Activated B cell treated with CpG ODN at 0.5 μM for 24 hours (primary cell): ENCODE measurements at places on chromosomes 16 and 17.
A peak's percentile ranks its signal among the peaks of the same experiment; 100 is the strongest.

GRCh38 chr17:51427323-51427811 lies 167.0 kb downstream of the UTP18 start:
- no peak for DNase-seq

DNA sequence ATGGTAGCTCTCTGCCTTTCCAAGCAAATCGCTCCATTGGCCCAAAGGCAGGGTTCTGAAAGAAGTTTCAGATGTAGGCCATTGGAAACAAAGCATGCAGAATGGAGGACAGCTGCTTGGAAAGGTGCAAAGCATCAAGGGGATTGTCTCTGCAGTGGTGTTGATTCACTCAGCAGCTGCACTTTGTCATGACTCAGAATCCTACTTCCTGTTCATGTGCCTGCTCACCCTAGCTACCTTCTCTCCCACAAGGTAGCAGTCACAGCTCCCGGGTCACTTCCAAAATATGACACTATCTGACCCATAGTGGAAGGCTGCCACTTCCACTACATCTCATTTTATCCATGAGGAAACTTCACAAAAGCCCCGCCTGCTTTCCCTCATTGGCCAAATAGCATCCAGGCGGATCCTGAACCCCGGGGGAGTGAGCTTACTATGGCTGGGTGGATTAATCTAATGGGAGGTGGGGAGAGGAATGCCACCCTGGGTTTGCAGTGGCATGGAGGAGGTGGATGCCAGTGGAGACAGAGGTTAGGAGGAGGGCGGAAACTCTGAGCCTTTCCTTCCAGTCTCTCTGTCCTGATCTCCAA lies 74.7 kb upstream of the NKD1 start:
- no peak for DNase-seq

GRCh38 chr16:72798264-72798663 lies 249.7 kb downstream of the ZFHX3 start:
- no peak for DNase-seq

GRCh38 chr17:82494236-82495055 lies 25.1 kb upstream of the FOXK2 start:
- DNase-seq = peak; percentile 88

DNA sequence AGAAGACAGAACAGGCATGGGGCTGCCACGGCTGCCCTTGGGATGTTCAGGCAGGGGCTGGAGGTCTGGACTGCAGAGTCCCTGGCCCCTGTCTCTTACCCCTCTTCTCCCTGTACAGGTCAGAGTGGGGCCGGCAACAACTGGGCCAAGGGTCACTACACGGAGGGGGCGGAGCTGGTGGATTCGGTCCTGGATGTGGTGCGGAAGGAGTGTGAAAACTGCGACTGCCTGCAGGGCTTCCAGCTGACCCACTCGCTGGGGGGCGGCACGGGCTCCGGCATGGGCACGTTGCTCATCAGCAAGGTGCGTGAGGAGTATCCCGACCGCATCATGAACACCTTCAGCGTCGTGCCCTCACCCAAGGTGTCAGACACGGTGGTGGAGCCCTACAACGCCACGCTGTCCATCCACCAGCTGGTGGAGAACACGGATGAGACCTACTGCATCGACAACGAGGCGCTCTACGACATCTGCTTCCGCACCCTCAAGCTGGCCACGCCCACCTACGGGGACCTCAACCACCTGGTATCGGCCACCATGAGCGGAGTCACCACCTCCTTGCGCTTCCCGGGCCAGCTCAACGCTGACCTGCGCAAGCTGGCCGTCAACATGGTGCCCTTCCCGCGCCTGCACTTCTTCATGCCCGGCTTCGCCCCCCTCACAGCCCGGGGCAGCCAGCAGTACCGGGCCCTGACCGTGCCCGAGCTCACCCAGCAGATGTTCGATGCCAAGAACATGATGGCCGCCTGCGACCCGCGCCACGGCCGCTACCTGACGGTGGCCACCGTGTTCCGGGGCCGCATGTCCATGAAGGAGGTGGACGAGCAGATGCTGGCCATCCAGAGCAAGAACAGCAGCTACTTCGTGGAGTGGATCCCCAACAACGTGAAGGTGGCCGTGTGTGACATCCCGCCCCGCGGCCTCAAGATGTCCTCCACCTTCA lies 11.7 kb downstream of the TUBB3 start:
- no peak for DNase-seq

DNA sequence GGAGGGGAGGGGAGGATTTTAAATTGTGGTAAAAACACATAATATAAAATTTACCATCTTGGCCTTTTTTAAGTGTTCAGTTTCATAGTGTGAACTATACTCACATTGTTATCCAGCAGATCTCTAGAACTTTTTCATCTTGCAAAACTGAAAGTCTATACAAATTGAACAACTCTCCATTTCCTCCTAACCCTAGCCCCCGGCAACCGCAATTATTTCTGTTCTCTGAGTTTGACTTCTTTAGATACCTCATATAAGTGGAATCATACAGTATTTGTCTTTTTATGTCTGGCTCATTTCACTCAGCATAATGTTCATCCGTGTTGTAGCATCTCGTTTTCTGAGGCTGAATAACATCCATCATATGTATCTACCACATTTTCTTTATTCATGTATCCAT lies 30.0 kb upstream of the MRTFB start:
- no peak for DNase-seq

- peak; percentile 51 for DNase-seq
Measured at GRCh38 chr16:21283521-21284289, 5.6 kb upstream of the CRYM start.

- no peak for DNase-seq
Measured at GRCh38 chr17:79085921-79086551, 11.4 kb downstream of the ENGASE start.

DNA sequence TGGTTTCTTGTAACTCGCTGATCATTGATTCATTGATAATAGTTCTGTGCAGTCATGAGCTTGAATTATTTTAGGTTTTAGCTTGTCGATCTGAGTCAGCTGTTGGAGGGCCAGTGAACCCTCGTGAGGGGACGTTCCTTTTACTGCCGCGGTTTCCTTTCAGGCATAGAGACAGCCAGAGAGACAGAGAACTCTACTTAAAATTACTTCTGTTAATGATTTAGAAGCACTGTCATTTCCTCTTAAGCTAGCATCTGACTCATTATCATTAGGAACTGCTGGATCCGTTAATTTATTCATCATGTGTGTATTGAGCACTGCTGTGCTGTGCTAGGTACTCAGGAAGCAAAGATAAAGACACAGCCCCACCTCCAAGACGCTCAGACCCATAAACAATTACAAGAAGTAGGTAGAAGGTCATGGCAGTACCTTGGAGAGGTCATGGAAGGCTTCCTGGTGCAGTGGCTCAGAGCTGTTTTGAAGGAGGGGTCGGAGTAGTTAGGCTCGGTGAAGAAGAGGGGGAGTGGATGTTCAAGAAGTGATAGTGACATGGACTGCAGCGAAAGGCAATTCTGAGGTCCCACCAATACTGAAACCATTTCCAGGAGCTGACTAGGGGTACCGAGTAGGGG lies 3.3 kb downstream of the PGS1 start:
- no peak for DNase-seq

- DNase-seq = no peak
Measured at GRCh38 chr16:55370762-55371482, 46.9 kb downstream of the IRX6 start.

GRCh38 chr16:83870830-83871229 lies 28.1 kb upstream of the MLYCD start:
- no peak for DNase-seq

- no peak for DNase-seq
Measured at GRCh38 chr16:63998-64913, 8.2 kb downstream of the RHBDF1 start.

- no peak for DNase-seq
Measured at GRCh38 chr17:17494870-17495535, 1.2 kb downstream of the RASD1 start.
